ENCODE measurements at places on chromosomes 5 and 9.

- no peak for DNase-seq
Measured at GRCh38 chr5:111472096-111472495, 40.2 kb downstream of the STARD4 start.

GRCh38 chr5:156541582-156541981 is 214.6 kb downstream of the SGCD start:
- DNase-seq: no peak

DNA sequence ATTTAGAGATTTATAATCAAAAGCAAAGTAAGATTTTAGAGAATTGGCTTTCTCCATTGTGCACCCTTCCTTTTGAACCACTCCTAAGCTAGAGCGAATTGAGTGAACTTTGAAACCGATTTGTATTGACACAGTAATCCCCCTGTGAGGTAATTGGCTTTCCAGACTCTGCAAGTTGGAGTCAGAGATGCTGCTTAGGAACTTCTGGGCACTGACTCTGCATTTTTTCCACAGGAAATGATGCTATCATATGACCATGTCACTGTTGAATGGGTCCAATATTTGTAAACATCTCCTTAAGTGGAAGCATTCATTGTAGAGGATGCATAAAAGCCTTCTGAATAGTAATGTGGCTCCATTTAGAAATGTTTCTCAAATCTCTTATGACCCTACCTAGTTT is 394.4 kb upstream of the ZNF608 start:
- DNase-seq: no peak

DNA sequence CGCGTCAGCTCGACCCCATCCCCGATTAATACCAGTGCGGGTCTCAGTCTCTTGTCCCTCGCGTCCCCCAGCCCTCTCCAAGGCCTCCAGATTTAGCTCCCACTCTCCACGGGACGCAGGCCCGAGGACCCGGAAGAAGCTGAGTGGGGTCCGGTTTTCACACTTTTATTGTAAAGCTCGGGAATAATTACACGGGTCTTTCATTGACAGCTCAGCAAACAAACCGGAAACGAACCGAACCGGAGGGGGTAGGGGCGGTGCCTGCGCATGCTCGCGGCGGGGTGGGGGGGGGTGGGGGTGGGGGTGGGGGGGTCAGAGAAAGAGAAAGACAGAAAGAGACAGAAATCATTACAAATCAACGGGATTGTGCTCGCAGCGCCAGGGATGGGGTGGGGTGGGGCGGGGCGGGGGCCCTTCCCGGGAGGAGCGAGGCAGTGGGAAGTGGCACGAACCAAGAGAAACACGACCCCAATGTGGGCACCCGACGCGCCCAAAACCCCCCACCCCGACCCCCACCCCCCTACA is 27.9 kb downstream of the PCDH1 start:
- DNase-seq: peak; percentile 60

DNA sequence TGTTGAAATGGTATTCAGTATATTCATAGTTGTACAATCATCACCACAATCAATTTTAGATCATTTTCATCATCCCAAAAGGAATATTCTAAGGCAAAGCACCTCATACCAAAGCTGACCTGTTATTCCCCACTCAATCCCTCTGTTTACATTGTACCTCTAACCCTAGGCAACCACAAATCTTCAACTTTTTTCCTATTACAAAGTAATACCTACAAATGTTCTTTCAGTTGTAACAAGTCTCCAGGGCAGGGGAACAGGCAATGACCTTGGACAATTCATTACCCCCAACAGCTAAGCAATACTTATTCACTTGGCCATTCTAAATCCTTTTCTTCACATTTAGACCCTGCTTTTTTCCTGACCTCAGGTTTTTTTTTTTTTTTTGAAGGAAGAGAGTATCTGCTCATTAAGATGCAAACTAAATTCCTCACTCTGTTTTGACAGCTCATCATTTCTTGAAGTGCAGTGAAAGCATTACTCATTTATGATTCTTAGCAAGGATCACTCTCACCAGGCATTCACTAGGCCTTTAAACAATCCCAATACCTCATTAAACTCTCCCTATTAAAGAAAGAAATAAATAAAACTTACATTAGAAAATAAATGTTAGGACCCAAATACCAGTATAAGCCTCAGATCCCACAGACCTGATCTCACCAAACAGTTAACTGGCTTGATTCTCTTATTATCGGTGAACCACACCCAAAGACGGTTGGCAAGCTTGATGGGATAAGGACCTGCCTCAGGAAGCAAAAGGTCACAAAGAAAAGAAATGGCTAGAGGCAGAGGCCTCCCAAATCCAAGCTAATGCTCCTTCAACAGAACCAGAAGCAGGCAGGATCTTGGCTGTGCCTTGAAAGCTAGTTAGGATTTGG is 15.3 kb downstream of the MTMR12 start:
- no peak for DNase-seq

GRCh38 chr5:135154197-135154596 is 120.2 kb upstream of the PITX1 start:
- DNase-seq: no peak

DNA sequence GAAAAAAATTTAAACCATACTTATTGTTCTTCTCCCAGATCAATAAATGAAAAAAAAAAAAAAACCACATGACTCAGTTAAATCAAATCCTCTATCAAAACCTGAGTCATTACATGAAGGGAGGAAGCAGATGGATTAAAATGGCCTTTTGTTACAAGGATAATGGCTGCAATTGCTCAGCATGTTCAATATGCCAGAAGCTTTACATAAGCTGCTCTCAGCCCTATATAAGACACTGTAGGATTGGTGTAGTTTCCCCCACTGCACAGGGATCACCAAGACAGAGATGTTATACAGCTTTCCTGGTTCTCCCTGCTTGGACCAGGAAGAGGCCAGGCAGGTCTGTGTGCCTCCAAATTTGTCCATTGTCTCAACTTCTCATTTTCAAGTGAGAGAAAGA is 101.6 kb upstream of the MAP1B start:
- DNase-seq: no peak
